ENCODE measurements at places on chromosomes 3 and 15.

DNA sequence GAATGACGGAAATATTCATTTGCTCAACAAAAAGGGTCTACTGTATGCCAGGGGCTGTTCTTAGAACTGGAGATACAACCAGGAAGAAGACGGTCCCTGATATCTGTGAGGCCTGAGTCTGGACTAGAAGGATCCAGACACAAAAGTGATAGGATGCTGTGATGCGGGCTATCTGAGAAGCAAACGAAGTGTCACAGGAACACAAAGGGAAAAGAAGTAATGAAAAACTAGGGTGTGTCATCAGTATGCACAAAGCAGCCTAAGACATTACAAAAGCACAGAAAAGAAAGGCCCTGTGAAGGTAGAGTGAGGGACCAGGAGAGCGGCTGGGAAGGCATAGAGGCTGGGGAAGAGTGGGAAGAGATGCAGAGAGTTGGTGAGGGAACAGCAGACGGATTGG lies 63.3 kb upstream of the C3orf80 start:
- no peak for DNase-seq

GRCh38 chr3:127368186-127369032 lies 80.6 kb upstream of the PRR20G start:
- DNase-seq = peak; percentile 1

- DNase-seq = no peak
Measured at GRCh38 chr3:30319713-30320112, 286.7 kb upstream of the TGFBR2 start.

GRCh38 chr3:174342941-174343501 lies 516.1 kb upstream of the NAALADL2 start:
- DNase-seq = peak; percentile 84

DNA sequence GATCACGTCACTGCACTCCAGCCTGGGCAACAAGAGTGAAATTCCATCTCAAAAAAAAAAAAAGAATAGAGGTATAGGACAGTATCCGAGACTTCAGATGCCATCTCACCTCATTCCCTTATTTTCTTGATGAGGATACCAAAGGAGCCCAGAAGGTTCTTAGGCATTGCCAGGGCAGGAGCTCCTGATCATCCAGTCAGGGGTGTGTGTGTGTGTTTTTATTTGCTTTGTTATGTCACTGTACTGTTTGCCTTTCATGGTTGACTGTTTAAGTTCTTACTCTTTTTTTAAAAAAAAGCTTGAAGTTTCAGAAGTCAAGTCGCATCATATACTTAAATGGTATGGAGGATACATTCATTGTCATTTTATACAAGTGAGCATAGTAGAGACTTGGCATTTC lies 140.0 kb upstream of the BHLHE40 start:
- no peak for DNase-seq

DNA sequence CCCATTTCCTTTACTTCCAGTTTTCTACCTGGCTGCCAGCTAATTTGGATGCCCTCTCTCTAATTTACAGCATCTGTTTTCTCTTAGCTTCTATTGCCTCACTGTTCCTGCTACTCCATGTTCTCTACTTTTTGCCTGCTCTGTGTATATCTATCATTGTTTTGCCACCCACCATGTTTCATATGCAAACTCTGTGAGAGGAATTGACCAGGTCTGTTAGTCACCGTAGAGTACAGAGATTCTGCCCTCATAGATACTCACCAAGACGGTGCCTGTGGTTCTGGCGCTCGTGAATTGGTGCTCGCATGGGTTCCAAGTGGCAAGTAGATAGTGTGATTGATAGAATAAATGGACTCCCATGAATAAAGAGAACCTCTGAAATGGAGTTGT lies 288.8 kb downstream of the CNTN6 start:
- no peak for DNase-seq

- DNase-seq = no peak
Measured at GRCh38 chr15:101232677-101233076, 19.2 kb downstream of the CHSY1 start.

All from NCI-H2227 treated with DMSO at 0.1 percent for 48 hours (cell line).